ENCODE measurements at places on chromosomes 12 and 14.

- no peak for DNase-seq
These were observed 86.8 kb upstream of the TMEM132C start for GRCh38 chr12:128180166-128180565.

GRCh38 chr12:11761869-11762567 is 112.5 kb downstream of the ETV6 start:
- DNase-seq = no peak

DNA sequence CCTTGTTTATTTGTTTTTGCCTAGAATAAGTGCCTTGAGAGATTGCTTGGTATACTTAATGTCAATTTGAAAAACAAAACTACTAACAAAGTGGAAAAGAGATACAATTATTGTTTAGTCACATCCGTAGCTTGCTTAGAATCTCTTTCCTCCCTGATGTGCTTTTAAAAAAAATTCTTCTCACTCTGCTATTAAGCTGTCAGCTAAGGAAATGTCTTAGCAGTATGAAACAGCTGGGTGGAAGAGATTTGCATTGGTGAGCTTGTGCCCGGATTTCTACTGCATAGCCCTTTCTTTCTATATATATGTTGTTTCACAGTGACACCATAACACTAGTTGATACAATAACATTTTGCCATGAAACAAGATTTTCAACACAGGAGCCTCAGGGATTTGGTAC is 229.4 kb upstream of the RGS6 start:
- DNase-seq = no peak

GRCh38 chr12:52300796-52301691 is 9.7 kb upstream of the KRT81 start:
- DNase-seq = no peak

DNA sequence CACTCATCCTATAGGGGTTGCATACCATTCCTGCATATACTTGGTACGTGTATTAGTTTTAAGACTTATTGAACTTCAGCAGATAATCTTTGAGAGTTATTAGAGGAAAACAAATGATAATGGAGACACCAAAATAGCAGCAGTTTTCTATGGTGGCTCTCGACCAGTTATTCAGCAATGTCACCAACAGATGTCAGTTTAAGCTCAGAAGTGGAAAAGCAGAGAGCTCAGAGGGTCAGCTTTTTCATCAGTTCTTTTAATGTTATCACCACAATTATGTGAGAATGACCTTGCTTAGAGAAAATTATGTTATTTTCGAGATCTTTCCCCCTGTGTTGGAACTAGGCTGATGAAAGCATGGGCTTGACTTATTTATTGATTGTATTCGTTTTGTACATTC is 32.0 kb downstream of the PTPN11 start:
- no peak for DNase-seq

DNA sequence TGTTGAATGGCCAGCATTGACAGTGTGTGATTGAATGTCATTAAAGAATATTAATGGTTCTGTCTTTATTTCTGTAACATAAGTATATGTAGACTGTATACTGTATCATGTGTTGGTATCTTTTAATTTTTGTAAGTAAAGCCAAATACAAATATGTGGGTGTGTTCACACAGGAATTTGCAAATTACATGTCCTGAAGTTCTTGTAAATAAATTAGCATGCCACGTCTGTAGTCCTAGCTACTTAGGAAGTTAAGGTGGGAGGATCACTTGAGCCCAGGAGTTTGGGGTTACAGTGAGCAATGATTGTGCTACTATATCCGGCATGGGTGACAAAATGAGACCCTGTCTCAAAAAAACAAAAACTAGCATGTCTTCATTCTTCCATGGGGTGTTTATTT is 99.1 kb downstream of the KICS2 start:
- DNase-seq = no peak

- no peak for DNase-seq
These were observed 7.5 kb upstream of the PTPRR start for GRCh38 chr12:70928071-70928470.

- DNase-seq = no peak
These were observed 170.6 kb downstream of the CRADD start for GRCh38 chr12:93847517-93848474.

DNA sequence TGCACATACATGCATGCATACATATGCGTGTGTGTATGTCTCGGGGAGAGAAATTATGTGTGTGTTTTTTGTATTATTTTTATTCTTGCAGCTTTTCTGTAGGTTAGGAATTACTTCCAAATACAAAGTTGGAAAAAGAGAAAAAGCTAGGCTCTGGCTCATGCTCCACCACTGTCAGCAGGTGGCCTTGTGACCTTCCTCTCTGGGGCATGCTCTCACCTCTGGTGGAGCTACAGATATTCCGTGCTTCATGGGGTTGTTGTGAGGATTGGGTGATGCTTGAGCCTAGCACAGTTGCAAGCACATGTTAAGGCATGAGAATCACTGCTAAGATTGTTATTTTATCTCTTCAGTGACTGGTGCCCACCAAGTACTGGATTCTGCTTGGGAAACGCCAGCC is 6.7 kb upstream of the SERPINA6 start:
- no peak for DNase-seq

DNA sequence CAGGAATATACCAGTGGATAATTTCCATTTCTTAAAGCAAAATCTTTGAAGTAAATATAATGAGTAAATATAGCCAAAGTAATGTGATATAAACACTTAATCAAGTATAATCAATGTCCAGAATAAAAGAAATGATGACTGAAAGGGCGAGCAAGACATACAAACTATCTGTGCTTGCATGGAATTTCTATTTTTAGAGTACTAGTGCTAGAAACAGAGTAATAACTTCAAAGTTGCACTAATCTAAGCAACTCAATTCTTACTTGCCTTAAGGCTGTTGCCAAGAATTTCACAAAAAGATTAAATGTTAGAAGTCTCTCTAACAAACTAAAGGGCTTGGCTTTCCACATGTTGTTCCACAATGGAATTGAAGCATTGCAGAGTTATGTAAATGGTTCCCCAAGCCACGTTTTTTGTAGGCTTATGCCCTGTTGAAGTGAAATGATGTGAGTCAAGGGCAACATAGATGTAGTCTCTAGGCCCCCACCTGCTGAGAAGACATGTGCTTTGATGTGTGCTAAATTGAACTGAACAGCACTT is 175.0 kb upstream of the LMNTD1 start:
- no peak for DNase-seq

- peak; percentile 63 for DNase-seq
These were observed 1.1 kb downstream of the SYNE2 start for GRCh38 chr14:63853831-63854293.

Data from CD8-positive, alpha-beta T cell (primary cell).